Right renal cortex interstitium (tissue), 3 donors: ENCODE measurements at places on chromosomes 7 and 10. TPM values are rescaled to one million over a fixed set of nuclear protein-coding genes. Genes with fewer than 3 reads are reported as not detected.

SCIN gene
- polyA plus RNA-seq, result 124 TPM

DNA sequence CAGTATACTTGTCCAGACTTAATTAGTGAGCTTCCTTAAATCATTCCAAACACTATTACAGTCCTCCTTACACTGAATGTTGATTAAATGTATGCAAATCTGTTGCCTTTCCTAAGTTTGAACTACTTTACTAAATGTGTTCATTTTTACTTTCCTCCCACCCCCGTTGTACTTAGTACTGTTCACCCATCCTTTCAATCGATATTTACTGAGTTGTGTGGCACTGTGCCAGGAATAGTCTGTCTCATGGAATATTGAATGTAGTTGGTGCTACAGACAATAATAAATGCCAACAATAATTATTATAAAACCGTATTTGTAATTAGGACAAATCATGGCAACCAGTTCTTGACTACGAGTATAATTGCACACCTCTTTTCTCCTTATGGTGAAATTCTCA, 335.7 kb downstream of the GPR37 start:
- no peak for DNase-seq

HOXA3 gene
- 29.3 TPM for polyA plus RNA-seq

- DNase-seq, result peak; percentile 76
These were observed 29.3 kb upstream of the DDX50 start for GRCh38 chr10:68871731-68872342.

- DNase-seq, result no peak
These were observed 42.3 kb upstream of the PNLIPRP3 start for GRCh38 chr10:116385311-116385710.

DNA sequence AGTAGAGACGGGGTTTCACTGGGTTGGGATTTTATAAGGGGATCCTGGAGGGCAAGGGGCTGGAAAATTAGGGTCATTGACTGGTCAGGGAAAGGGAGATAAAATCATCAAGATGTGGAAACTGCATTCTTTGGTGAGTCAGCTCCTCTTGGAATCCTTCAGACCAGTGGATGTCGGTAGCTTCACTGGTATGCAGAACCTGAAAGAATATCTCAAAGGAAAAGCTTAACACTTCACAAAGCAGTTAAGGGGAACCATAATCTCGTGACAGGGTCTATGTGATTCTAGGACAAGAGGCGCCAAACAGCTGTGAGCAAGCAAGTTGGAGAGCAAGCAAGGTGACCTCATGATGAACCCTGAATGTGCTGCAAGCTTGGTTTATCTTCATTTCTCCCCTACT, 634.7 kb upstream of the AUTS2 start:
- no peak for DNase-seq

IGF2BP3 gene
- polyA plus RNA-seq, result 57.9 TPM

GRCh38 chr7:23490357-23491135, 20.3 kb upstream of the IGF2BP3 start:
- no peak for DNase-seq

AKR1C8 gene
- polyA plus RNA-seq, result 0.50 TPM

DNA sequence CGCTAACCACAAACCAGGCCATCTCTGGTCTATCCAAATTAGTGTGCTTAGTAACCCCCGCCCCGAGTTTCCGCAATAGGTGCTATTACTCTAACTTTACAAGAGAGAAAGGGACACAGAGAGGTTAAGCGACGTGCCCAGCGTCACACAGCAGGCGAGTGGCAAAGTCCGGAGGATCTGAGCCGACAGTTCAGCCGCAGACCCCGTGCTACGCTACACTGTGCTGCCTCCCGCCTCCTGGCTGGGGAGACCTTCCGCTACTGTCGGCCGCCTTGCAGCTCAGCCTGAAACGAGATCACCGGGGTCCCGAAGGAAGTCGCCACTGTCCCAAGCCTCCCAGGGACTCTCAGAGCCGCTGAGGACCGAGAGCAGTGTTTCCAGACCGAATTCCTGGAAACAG, 799 bp downstream of the INTS1 start:
- no peak for DNase-seq

FFAR4 gene
- polyA plus RNA-seq, result not detected

GRCh38 chr10:49055221-49055849, 60.0 kb downstream of the VSTM4 start:
- no peak for DNase-seq

PTCD1 gene
- polyA plus RNA-seq, result 4.1 TPM

UNCX gene
- polyA plus RNA-seq, result 6.4 TPM

GRCh38 chr7:110839866-110840265, 251.1 kb upstream of the LRRN3 start:
- peak; percentile 56 for DNase-seq

GRCh38 chr10:70258216-70258615, 25.0 kb upstream of the PPA1 start:
- no peak for DNase-seq

SPDYE2B gene
- 0.58 TPM for polyA plus RNA-seq

DNA sequence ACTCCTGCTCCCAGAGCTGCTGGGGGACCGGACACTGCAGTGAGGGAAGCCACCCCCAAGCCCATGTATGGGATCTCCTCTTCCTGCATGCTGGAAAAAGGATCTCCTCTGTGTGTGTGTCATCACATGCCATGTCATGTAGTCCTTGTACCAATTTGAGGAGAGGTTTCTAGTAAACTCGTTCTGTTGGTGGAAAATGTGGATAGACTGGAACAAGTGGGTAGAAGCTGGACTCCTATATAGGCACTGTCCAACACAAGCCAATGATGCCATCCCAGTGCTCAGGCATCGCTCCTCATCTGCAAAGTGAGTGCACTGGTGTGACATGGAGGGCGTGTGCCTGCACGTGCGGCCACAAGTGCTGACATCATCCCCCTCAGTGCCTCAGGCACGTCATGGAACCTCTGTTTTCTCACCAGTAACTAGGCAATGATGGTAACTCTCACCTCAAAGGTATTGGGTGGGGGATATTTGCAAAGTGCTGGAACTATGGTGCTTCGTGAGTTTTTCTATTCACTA, 19.3 kb downstream of the MYO1G start:
- no peak for DNase-seq

TCAF1 gene
- 85.5 TPM for polyA plus RNA-seq

DNA sequence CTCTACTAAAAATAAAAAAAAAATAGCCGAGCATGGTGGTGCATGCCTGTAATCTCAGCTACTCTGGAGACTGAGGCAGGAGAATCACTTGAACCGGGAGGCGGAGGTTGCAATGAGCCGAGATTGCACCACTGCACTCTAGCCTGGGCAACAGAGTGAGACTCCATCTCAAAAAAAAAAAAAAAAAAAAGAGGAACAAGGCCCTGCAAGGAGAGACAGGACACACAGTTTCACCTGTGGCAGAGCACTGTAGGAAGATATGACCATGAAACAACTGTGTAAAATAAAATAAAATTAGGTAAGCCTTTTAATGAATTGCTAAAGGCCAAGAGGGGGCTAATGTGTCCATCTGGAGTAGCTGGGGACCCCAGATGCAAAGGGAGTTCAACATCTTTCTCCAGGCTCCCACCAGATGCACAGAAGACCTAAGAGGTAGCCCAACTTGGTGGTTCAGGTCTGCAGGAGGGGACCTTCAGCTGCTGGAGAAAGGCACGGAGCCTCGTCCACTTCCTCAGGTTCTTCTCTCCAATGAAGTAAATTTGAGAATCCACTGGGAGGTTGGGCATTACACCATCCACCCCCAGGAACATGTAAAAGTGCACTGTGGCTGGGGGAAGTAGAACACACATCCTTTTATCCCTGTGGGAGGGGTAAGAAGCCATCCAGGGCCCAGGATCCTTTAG, 12.7 kb downstream of the PPIF start:
- no peak for DNase-seq

DNA sequence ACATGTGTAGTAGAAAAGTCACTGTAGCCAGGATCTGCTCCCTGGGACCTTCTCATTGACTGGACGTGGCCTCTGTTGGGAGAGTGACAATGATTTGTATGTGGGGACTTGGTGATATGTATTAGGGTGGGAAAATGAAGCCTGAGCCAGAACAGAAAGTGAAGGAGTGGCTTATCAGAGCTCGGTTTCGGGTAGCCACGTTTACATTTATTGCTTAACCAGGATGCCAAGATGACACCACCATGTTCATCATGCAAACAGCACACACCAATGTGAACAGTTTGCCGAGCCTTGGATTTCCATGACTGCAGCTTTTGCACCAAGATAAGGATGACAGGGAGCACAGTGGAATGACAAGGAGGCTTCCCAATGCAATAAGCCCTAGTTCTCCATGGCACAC, 112.8 kb upstream of the STK17A start:
- DNase-seq, result no peak

GRCh38 chr7:3260401-3260715, 40.7 kb upstream of the SDK1 start:
- no peak for DNase-seq

DNA sequence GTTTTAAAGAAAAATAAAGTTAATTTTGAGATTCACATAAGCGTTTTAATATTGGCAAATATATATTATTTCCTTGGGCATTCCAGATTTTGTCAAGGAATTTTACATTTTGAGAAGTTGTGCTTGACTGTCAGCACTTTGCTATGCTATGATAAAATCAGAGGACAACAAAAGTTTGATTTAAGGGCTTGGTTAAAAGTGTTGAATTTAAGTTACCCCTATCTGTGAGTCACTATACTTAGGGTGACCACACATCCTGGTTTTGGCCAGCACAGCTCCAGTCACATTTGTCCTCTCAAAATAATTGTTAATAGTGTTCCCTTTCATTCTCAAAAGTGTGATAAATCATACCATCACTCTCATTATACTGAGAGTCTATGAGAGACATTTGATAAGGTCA, 34.2 kb upstream of the ANK3 start:
- no peak for DNase-seq

DNA sequence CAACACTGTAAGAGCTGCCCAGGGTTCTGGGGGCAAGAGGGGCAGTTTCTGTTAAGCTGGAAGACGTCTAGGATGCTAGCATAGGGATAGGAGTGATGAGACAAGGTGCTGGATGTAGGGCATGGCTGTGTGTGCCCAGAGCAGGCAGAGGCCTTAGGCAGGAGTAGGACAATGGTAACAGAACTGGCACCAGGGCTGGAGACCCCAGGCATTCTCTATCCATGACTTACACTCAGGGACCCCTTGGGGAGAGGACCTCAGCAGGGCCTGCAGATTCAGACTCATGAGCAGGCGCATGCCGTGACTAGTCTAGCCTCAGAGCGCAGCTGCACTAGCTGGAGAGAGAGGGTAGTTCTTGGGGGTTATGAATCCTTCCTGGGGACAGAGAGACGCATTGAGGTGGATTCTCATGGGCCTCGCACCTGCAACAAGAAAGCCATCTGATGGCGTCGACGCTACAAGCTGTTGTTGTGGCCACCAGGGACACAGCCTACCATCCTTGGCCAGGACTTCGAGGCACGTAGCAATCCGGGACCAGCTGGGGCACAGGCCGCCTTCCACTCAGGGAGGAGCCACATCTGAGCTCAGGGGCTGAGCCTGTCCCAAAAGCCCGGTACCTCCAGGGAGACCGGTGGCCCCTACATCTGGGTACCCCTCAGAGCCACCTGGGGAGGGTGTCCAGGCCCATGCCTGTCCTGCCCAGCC, 474.1 kb downstream of the PTPRN2 start:
- DNase-seq, result no peak

DNA sequence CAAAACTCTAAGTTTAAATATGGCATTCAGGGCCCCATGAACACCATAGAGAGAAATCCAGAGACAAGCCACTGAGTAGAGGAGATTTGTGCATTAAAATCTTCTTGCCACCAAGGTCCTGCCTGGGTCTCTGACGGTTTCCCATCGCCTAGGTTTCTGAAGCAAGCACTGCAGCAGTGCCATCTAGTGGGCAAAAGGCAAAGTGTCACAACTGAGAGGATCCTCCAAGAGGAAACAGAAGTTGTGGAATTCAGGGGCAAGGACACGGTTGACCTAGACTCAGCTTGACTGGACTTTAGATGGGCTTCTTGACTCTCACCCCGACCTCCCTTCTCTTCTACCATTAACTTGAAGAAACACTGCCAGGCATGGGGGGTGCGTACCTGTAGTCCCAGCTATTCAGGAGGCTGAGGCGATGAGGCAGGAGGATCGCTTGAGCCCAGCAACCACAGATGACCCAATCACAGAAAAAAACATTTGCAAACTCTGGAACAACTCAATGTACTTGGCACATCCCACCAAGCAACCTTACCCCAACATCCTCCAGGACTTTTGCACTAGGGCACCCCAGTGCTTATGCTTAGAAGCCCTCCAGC, 604.1 kb downstream of the GALNT17 start:
- peak; percentile 72 for DNase-seq

DNA sequence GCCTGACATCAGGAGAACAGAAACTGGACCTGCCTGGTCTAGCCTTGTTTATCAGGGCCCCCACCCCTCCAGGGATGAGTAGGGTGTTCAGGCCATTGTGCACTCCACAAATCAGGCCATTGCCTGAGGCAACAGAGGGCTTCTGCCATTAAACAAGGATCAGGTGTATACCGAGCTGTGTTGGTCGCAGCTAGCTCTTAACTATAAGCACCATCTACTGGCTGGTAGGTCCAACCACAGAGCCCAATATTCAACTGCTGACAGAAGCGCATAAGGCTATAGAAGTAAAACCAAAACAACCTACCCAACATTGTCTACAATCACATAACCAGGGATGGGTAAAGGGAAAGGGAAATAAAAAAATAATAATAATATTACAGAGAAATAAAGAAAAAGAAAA, 451.7 kb upstream of the TEX47 start:
- DNase-seq, result no peak

DNA sequence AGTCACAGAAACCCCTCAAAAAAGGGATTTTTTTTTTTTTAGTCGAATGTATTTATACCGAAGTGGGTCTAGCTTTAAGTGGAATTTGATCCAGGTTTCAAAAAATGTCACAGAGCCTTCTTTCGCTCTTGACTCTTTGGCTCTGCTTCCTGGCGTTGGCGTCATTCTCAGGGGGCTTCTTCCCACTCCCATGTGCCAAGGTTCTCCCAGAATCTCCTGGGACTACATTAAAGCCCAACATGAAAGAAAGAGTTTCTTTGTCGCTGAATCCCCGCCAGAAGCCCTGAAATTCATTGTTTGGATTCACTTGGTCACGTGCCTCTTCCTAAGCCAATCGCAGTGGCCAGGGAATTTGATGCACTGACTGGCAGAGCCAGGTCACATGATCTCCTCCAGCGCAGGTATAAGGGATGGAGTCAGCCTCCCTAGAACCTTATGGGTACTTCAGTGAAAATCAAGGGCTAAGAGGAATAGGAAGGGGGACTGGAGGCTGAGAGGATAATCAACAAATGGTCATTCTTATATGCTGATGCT, 101.2 kb downstream of the RPS24 start:
- DNase-seq, result no peak

FUOM gene
- 13.3 TPM for polyA plus RNA-seq

GRCh38 chr10:100370714-100371481, 23.9 kb downstream of the SCD start:
- DNase-seq, result no peak

LRMDA gene
- 21.2 TPM for polyA plus RNA-seq

KLF14 gene
- polyA plus RNA-seq, result 0.37 TPM

- DNase-seq, result no peak
These were observed 53.6 kb downstream of the AFAP1L2 start for GRCh38 chr10:114350751-114351150.
